ENCODE measurements at places on chromosomes 2 and 18. TPM values are rescaled to one million over a fixed set of nuclear protein-coding genes. Genes with fewer than 3 reads are reported as not detected.
A peak's percentile ranks its signal among the peaks of the same experiment; 100 is the strongest.

GRCh38 chr2:50546790-50547189 lies 485.1 kb downstream of the NRXN1 start:
- no peak for DNase-seq

DNA sequence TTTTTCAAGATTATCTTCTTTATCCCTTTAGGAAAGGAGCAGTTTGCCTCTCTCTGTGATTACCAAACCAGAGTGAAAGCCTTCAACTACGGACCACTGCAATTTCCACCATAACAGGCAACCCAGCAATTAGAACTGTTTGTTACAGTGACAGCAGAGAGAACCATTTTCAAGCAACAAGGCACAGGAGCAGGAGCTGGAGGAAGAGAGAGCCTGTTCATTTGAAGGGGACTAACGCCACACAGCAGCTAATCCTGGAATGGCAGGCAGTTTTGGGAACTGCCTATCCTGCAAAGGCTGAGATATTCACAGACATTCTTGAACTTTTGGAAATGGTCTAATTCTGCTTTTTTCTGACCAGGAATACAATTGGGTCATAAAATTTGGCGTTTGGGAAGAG lies 1541.9 kb upstream of the PIK3C3 start:
- peak; percentile 48 for DNase-seq

The TEKT4 gene
- not detected for total RNA-seq

The ZAP70 gene
- total RNA-seq: not detected
